Esophagus squamous epithelium (tissue), 5 donors: ENCODE measurements at places on chromosomes 3 and 15.

DNA sequence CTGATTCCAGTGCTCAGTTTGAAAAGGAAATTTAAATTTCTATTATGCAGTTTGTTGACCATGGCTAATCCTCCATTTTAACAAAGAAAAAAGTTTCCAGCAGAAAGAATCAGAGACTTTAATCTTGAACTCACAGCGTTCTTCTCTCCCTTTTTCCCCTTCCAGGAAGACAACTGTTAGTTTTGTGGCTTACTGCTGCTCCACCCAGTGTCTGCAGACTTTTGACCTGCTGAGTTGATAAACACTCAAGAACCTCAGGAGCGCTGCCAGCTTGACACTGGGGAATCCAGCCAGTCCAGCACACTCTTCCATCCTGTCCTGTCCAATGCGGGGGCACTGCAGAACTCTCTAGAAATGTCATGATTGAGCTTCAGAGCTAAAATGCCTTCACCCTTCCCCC, 134.6 kb downstream of the LRRC28 start:
- DNase-seq = no peak

GRCh38 chr3:172089250-172089649, 49.9 kb downstream of the FNDC3B start:
- no peak for DNase-seq

DNA sequence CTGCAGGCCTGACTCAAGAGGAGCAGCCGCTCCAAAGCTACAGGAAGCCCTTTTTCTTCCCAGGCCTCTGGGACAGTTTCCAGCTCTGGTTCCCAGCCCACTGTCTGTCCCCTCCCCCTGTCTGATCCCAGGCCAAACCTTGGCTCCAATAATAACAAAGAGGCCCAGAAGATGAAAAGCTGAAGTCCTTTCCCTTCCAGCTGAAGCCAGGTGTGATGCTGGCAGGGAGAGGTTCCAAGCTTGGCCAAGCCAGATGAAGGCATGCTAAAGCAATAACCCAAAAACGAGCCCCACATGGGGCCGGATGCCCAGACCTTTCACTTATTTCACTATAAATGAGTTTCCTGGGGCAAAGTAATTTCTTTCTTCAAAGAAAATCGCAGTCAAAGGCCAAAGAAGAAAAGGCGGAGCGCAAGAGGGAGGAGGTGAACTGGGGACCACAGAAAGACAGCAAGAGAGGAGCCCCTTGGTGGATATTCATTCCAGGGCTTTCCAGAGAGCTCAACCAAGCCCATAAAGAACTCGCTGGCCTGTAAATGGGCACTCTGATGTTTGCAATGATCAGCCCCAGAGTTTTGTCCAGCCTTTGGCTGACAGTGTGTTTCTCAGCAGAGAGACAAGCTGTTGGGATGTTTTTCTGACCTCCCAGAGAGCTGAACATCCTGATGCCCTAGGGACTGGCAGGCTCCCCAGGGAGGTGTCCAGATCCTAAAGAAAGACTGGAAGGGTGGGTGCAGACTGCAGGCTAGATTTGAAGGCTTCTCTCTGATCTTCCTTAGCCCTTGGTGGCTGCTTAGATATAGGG, 157.6 kb downstream of the UACA start:
- no peak for DNase-seq

- DNase-seq = no peak
Measured at GRCh38 chr3:115077501-115078250, 69.4 kb downstream of the ZBTB20 start.

- no peak for DNase-seq
Measured at GRCh38 chr3:99419116-99419515, 219.3 kb upstream of the COL8A1 start.

- DNase-seq = no peak
Measured at GRCh38 chr15:60740231-60740630, 261.3 kb upstream of the ICE2 start.

DNA sequence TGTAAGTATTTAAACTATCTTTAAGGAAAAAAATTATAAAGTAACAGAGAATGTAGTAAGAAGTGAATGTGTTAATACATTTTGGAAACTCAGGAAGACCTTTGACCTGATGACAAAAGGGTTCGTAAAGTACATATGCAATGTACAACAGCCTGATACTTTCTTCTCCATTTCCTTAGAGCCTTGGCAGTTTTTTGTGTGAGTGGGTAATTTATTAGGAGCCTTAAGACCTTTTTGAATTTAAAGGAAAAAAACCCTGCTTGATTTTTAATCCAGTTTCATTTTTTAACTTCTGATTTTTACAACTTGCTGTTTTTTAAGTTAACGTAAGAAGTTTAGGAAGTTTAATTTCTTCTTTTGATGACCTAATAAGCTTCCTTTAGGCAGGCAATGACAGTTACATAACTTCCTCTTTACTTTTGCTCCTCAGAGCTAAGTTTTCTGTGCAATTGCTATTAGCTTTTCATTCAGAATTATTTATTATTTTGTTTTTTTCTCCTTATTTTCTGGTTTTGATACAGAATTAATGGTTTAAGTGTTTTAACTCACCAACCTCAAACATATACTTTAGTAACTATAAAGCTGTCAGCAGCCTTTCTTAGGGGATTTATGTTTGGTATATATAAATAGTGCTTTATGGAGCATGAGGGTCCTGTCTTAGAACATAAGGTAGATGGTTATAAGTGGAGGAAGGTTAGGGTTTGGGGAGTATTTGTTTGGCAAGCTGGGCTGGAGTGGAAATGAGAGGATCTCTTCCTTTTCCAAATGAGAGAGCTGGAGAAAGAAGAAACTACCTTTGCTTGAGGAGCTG, 35.2 kb downstream of the ARMC8 start:
- DNase-seq = no peak

- DNase-seq = no peak
Measured at GRCh38 chr15:83364501-83364900, 80.0 kb upstream of the BNC1 start.

GRCh38 chr3:143001034-143001368, 369 bp upstream of the U2SURP start:
- no peak for DNase-seq

DNA sequence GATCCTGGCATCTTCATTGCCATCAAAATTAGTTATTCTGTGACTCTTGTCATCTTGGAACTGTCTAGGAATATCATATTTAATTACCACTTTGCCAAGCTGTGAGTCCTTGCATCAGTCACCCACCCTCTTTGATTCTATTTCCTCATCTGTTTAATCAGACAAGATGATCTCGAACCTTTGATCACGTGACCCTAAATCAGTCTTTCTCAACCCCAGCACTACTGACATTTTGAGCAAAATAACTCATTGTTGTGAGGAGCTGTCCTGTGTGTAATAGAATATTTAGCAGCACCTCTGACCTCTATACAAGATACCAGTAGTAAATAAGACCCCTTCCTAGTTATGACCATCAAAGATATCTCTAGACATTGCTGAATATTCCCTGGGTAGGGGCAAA, 343.4 kb upstream of the ARPP21 start:
- no peak for DNase-seq

DNA sequence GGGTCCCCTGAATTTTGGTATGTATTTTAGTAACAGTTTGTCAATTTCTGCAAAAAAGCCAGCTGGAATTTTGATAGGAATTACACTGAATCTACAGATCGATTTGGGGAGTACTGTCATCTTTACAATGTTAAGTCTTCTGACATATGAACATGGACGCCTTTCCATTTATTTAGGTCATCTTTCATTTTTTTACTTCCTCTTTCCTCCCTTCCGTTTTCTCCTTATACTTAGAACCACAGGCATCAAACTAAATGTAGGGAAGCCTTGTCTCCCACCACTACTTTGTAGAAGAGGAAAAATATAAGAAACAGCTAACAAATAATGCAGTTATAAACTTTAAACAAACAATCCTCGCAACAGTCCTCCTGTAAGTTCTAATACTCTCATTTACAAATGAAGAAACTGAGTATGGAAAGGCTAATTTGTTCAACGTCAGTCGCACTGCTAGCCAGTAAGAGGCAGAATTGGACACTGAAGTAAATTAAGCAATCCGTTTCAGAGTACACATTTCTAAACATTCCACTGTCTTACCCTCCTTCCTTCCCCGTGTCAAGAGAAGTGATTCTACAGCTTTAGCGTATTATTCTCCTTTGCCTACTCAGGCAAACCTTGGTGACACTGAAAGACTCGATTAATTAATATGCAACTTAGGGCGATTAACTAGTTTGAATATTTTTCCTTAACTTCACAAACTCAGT, 25.6 kb downstream of the RHOA start:
- no peak for DNase-seq

- DNase-seq = no peak
Measured at GRCh38 chr3:170021083-170021482, 16.7 kb upstream of the GPR160 start.
